Karpas-422 (cell line): ENCODE measurements at places on chromosomes 6 and 20. TPM values are rescaled to one million over a fixed set of nuclear protein-coding genes. Genes with fewer than 3 reads are reported as not detected.

- DNase-seq: no peak
Measured at GRCh38 chr6:133855991-133856370, 32.9 kb upstream of the TCF21 start.

DNA sequence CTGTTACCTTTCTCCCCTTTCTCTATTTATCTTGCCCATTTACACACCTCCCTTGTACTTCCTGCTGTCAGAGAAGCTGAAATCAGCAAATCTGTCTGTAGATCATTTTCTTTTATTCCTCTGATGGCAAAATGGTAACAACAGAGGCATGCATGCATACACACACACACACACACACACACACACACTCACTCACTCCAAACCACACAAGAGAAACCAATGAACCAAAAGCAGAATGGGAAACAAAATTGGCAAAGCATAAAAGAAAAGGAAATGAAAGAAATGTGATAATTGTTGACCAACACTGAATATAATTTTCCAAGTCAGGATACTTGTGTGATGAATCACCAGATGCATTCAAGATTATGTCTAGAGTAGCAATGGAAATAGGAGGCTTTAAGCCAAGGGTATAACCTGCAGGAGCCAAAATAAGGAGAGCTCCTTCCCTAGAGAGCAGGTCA, 172.4 kb downstream of the PLCB4 start:
- DNase-seq: no peak

- no peak for DNase-seq
Measured at GRCh38 chr20:52443874-52444273, 252.3 kb upstream of the ZFP64 start.

DNA sequence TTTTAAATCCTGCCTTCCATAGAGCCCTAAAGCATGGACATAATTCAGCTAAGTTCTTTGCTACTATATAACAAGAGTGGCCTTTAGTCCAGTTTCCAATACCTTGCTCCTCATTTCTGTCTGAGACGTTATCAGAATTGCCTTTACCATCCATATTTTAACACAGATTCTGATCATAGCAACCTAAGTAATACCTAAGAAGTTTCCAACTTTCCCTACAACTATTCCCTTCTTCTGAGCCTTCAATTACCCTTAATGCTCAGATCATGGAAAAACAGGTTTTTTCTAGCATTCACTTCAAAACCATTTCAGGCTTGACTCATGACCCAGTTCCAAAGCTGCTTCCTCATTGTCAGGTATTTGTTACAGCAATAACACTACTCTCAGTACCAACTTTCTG, 367.1 kb downstream of the C6orf118 start:
- no peak for DNase-seq

GPR6 gene
- not detected in 2 replicates for total RNA-seq

CCN2 gene
- not detected in 2 replicates for total RNA-seq

SYNCRIP gene
- 73.4 and 99.4 TPM in 2 replicates for total RNA-seq

OR5V1 gene
- total RNA-seq: not detected in 2 replicates

DNA sequence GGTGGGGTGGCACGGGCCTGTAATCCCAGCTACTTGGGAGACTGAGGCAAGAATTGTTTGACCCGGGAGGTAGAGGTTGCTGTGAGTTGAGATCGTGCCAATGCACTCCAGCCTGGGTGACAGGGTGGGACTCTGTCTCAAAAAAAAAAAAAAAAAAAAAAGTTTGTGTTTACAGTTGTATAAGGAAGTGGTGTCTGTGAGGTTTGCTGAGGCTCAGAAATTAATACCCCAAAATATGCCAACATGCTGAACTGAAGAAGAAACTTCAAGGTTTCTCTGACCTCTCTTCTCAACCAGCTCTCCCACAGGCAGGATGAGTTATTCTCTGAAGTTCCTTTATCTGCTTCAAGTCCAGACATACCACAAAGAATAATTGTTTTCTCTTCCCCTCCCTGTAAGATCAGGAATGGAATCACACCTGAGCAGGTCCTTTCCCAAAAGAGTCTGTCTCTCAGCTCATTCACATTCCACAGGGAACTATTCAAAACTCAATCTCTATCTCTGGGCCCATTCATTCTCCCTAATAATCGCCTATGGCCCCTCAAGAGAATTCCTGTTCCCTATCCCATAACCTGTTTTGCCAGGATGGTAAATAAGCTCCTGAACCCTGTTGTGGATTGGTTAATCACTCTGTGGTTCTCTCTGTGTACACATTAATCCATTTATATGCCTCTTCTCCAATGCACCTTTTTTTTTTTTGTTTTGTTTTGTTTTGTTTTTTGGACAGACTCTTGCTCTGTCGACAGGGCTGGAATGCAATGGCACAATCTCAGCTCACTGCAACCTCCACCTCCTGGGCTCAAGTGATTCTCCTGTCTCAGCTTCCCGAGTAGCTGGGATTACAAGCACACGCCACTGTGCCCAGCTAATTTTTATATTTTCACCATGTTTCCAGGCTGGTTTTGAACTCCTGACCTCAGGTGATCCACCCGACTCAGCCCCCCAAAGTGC, 17.4 kb upstream of the KIFC1 start:
- DNase-seq: no peak

DNA sequence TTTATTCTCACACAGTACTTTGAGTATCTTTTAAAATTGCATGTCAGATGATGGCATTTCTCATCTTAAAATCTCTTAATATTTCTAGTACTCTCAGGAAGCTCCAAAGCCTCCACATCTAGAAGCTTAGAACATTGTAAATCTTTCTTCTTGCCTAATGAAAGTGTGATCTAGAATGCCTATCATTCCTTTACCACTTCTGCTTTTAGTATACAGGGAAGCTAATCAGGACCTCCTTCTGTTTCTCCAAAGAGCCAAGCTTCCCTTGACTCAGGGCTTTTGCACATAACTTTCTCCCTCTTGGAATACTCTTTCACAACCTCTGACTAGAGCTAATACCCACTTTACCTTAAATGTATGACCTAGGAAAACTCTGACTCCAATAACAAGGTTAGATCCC, 7.5 kb upstream of the ELOVL4 start:
- DNase-seq: no peak

DNA sequence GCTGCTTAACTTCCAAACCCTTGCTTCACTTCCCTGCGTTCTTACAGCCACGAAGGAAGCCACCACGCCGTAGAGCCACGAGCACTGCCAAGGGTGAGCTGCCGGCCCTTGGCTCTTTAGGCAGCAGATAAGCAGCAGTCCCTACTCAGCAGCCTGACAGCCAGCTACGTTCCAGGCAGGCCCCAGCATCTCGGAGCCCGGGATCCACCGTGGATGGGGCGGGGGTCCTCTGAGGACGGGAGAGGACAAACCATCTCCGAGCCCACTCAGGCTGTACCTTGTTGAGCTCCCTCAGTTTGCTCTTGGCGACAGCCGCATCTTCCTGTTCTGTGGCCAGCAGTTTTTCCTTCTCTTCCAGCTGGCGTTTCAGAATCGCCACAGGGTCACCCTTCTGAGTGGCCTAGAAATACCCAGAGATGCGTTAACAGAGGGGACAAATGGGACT, 40.5 kb downstream of the RRBP1 start:
- no peak for DNase-seq

HTR1E gene
- not detected in 2 replicates for total RNA-seq

GRCh38 chr6:81979767-81980166, 227.3 kb upstream of the TENT5A start:
- no peak for DNase-seq

DNA sequence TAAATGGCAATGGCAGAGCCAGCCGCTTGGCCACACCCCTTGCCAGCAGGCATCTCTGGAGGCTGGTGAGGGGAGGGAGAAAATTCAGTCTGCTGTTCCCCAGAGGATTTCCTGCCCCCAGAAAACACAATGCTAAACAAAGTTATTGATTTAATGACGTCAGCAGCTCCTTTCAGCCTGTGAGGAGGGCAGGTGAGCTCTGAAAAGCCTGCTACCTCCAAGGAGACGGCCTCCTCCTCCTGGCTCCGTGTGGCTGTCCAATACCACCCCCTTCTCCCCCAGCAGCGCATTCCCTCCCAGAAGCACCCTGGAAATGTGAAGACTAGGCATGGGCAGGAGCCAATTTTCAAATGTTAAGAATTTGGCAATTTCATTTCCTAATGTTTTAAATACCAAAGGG, 393.1 kb downstream of the ZFAND3 start:
- DNase-seq: no peak

DNA sequence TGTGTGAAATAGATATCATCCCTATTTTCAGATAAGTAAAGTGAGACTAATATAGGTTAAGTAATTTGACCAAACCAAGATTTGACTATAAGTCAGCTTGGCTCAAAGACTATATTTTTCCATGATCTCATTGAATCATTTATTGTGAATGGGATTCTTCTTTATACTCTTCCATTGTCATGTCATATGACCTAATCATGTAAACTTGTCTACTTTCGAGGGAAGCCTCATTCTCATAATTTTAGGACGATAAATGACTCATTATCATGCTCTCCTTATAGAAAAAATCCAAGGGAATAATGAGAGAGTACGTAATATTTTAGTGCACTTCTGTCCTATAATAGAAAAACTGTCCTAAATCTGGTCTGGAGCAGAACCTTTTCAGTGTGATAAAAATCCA, 40.9 kb upstream of the CCN6 start:
- DNase-seq: no peak

GJA10 gene
- 1.3 and 2.3 TPM in 2 replicates for total RNA-seq

GRCh38 chr6:30743099-30744053, 889 bp upstream of the FLOT1 start:
- peak; percentile 32 for DNase-seq

GRCh38 chr20:24617757-24618450, 148.5 kb downstream of the SYNDIG1 start:
- no peak for DNase-seq

GRCh38 chr6:7404546-7404945, 14.9 kb downstream of the RIOK1 start:
- DNase-seq: no peak

ADGRB3 gene
- total RNA-seq: not detected in 2 replicates
